ENCODE measurements at places on chromosomes 4 and X. TPM values are rescaled to one million over a fixed set of nuclear protein-coding genes. Genes with fewer than 3 reads are reported as not detected.

Gene PCSK1N
- 2.6 TPM for total RNA-seq

Gene CCDC149
- total RNA-seq: not detected

Gene RNF175
- total RNA-seq: 2.1 TPM

Gene SPANXN3
- total RNA-seq: not detected

Gene KIAA1210
- not detected for total RNA-seq

Gene CHRDL1
- total RNA-seq: not detected

Gene SRPK3
- total RNA-seq: not detected

Gene AMOT
- total RNA-seq: 2.3 TPM

Gene MAGEB17
- not detected for total RNA-seq

Gene RHOXF2
- total RNA-seq: not detected

Gene CT45A1
- total RNA-seq: not detected

Gene LUZP4
- not detected for total RNA-seq

Gene STOX2
- total RNA-seq: not detected

Gene FAM9B
- total RNA-seq: not detected

Gene ADGRA3
- total RNA-seq: 2.1 TPM

Gene ADD1
- 242 TPM for total RNA-seq

Gene DGAT2L6
- total RNA-seq: not detected

Gene INTS12
- 25.4 TPM for total RNA-seq

Gene KLF8
- 12.1 TPM for total RNA-seq

Gene TMEM154
- 36.3 TPM for total RNA-seq

Gene ARX
- not detected for total RNA-seq

Gene SCD5
- 0.12 TPM for total RNA-seq

Gene ZNF157
- total RNA-seq: 0.17 TPM

Gene TLR3
- total RNA-seq: 0.47 TPM

Gene PDHA2
- total RNA-seq: not detected

Gene MSANTD1
- 2.0 TPM for total RNA-seq

Gene S100P
- not detected for total RNA-seq

Gene YY2
- 0.67 TPM for total RNA-seq

Gene UGT2A3
- not detected for total RNA-seq

Gene BCORL1
- total RNA-seq: 5.5 TPM

Gene HTR2C
- not detected for total RNA-seq

Gene NOX1
- total RNA-seq: not detected

Gene PDLIM5
- total RNA-seq: 36.5 TPM

Gene LPAR4
- not detected for total RNA-seq

Gene SYTL4
- total RNA-seq: 0.22 TPM

Gene PRSS12
- not detected for total RNA-seq

Gene FGB
- not detected for total RNA-seq

Gene TCEAL7
- not detected for total RNA-seq

Gene DMRTC1
- total RNA-seq: not detected

Gene SORCS2
- not detected for total RNA-seq

Gene ADAD1
- not detected for total RNA-seq

Gene RAB39B
- total RNA-seq: 6.9 TPM

Gene CD99L2
- total RNA-seq: 14.3 TPM

Gene SLC25A4
- total RNA-seq: 2.5 TPM

Gene SLC49A3
- 2.6 TPM for total RNA-seq

Gene LONRF3
- 5.3 TPM for total RNA-seq

Gene CSAG3
- total RNA-seq: not detected

Gene PI4K2B
- total RNA-seq: 16.5 TPM

Gene EMCN
- total RNA-seq: not detected

Gene HPSE
- total RNA-seq: 9.1 TPM

Gene ELOVL6
- 0.52 TPM for total RNA-seq

Gene SORBS2
- 0.07 TPM for total RNA-seq

Gene SMIM10
- total RNA-seq: not detected

Gene UGT8
- total RNA-seq: not detected

Gene MAGEE2
- not detected for total RNA-seq

Gene BEX5
- total RNA-seq: 7.0 TPM

Gene P2RY8
- total RNA-seq: 158 TPM

Gene RASL11B
- 0.30 TPM for total RNA-seq
